ENCODE measurements at places on chromosomes 5 and 9.

DNA sequence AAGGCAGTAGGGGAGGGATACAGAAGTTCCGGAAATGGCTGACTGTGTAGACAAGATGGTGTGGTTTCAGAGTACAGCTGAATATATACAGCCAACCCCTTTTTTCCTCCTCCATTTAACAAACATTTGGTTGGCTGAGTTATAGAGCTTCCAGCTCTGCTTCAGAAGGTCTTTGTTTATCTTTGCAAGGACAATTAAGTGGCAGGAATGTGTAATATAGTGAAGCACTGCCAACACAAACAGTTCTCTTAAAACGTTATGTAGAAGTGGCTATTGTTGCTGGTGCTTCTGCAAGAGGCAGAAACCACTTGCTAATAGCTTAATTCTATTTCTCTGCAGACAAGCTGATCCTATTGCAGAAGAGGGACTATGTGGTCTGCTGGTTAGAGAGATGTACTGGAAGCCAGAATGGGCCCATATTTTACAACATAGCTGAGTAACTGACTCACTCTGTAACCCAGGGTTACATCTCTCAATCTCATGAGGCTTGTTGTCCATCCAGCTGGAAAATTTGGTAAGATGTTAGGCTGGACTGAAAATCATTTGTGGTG lies 62.7 kb upstream of the OSMR start:
- DNase-seq = no peak

GRCh38 chr5:51986733-51987132 lies 603.5 kb downstream of the ISL1 start:
- DNase-seq = no peak

- DNase-seq = no peak
Measured at GRCh38 chr9:34555002-34555348, 32.2 kb upstream of the ENHO start.

- no peak for DNase-seq
Measured at GRCh38 chr5:54621709-54622108, 104.2 kb downstream of the SNX18 start.

DNA sequence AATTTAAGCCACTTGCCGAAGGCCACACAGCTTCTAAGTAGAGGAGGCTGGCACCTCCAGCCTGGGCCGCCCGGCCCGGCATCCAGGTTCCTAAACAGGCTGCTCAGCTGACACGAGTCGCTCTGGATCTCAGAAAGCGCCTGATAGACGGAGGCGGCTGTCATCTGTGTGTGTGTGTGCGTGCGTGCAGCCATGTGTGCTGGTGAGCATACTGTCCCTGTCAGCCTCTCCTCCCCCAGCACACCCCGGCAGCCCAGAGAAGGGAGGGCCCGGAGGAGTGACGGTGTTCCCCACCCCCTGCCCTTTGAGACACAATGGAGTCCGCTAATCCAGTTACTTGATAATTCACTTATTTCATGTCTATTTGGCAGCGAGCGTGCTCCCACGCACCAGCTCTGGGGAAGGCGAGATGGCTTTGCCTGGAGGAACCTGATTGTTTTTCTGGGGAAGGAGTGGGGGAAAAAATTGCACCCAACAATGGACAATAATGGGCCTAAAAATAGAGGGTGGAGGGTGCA lies 20.0 kb downstream of the NTNG2 start:
- no peak for DNase-seq

- DNase-seq = no peak
Measured at GRCh38 chr5:160278343-160278742, 34.0 kb downstream of the CCNJL start.

DNA sequence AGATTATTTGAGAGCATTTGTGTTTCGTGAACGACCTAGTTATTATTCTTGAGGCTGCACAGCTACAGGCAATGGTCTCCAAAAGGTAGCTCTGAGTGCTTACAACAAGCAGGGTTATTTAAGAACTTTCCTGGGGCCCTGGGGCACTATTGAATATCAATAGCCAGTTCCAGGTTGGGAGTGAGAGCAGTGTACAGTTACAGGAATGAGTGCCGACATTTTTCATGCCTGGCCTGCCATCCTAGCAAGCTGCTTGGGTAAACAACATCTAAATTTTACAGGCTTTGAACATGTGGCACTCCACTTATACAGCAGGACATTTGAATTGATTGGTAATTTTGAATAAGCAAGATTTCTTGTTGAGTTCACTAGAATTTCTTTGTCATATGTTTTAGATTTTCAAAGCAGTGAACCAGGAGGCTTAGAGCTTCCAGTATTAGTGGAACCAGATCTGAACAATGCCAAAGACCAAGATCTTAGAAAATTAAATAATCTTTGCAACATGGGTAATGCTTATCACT lies 171.9 kb upstream of the GDNF start:
- no peak for DNase-seq

DNA sequence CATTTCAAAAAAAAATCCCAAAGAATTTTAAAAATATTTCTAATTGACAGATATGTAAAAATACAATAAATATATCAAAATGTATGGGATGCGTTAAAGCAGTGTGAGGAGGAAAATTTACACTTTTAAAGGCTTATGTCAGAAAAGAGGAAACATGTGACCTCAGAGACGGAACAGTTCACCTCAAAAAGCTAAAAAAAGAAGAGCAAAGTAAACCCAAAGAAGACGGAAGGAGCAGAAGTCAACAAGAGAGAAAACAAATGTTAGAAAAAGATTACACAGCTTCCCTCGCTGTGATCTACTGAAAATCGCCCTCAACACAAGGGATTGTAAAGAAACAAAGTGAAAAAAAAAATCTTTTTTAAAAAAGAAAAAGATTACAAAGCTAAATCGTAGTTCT lies 186.9 kb downstream of the AUH start:
- no peak for DNase-seq

DNA sequence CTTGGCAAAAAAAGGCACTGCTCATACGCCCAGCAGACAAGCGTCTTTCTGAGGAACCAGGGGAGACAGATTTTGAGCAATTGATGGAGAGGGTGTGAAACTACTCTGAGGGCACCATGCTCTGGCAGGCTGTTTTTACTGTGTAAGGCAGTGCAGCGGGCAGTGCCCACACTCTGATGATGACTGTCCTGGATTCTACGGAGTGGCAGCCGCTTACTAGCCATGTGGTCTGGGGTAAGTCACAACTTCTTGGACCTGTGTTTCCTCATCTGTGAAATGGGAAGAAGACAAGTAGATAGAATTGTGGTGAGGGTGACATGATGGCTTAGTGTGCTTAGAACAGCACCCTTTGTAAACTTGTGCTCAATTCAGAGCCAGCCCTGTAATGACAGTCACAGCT lies 38.8 kb downstream of the FABP6 start:
- DNase-seq = no peak

DNA sequence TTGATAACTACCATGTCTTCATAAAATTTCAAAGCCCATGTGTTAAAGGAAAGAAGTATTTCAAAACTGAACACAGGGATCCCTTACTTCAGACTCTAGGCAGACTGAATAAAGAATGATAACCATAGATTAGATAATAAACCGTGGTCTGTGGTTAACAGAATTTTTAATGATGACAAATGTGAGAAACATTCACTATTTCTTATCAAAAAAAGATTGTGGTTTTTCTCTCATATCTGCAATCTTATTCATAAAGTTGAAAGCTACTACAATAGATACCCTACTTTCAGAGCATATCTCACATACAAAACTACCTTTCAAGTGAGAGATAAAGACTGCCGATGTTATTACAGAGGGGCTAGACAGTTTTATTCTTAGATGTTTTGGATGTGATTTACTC lies 816.8 kb upstream of the DMAC1 start:
- DNase-seq = no peak

DNA sequence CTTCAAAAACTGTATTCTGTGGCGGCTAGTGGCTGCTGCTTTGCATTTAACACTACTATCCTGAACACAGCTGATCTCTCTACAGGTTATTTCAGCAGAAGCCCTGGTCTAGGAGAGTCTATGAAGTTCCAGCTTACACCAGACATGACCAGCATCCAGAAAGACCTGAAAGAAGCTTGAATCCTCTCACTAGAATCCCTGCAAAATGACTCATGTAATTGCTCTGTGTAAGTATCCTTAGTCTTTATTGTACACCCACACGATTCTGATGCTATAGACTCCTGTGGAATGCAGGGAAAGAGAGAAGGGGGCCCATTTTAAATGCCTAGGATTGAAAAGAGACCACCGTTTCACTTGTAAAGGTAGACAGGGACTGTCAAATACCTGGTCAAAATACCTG lies 859 bp upstream of the GRIA1 start:
- DNase-seq = no peak

- DNase-seq = no peak
Measured at GRCh38 chr5:158017469-158017868, 158.5 kb upstream of the CLINT1 start.

- no peak for DNase-seq
Measured at GRCh38 chr5:158175934-158176481, 317.1 kb upstream of the CLINT1 start.

- DNase-seq = no peak
Measured at GRCh38 chr9:114061292-114061691, 16.8 kb downstream of the AMBP start.

DNA sequence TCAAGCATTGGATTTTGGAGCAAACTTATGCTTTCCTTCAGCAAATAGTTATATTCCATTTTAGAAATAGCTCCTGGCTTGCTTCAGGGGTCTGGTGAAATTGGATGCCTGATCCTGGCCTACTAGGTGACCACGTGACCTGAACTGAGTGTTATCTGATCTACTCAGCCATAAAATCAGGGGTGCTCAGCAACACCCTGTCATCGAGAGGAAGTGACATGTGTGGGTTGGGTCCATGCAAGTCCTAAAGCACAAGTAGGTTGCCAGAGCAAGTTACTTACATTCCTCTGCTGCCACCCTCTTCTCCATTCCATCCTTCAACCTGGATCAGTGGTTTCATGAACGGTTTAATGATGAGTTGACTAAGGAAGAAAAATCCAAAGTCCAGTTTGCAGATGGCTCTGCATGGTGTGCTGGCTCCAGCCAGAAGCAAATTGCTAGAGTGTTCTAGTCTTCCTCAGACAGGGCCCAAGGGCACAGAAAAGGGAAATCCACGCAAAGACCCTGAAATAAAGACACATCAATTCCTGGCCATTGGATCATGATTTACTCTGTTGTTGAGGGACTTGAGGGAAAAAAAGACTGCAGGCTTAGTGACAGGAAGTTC lies 2.8 kb upstream of the FAM193B start:
- DNase-seq = no peak

DNA sequence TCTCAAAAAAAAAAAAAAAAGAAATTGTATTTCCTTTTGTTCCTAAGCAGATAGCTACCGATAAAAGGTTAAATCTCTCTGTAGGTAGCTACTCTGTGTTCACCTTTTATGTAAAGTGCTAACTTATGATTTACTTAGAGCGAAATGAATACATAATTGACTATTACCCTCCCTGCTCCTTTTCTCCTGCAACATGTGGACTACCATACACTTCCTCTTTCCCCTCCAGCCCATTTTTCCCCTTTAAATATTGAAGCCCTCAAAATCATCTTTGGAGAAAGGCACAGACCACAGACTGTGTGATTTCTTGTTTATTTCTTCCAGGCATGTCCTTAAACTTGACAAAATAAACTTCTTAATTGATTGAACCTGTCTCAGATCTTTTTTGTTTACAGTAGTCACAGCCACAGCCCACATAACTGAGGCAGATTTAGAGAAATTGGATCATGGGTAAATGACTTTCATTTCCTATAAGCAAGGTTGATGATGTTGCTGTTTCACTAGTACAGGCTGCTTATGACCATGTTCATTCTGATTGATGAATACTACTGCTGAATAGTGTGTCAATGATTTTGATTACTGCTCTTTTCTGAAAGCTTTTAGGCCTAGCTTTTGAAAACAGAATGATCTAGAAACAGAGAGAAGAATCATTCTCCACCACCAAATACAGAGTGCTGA lies 59.2 kb downstream of the PHAX start:
- no peak for DNase-seq

- no peak for DNase-seq
Measured at GRCh38 chr5:173868096-173868880, 19.9 kb upstream of the CPEB4 start.

DNA sequence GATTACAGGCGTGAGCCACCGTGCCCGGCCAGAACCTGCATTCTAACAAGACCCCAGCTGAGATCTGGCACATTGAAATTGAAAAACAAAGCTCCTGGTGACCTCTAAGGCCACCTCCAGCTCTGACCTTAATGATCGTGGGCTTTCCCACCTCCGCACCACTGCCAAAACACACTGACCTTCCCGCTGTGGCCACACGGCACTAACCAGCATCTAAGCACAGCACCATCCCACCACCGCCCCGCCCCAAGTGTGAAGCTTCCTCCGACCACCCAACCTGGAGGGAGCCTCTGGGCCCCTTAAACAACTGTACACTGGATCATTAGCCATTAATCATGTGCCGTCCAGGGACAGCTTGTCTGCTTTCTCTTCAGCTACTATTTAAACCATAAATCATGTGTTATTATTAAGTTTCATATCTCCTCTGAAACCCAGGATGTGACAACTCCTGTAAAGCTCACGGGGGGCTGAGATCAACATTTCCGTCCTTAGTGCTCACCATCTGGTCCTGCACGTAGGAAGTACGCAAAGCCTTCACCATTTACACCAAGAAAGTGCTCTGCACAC lies 80.6 kb downstream of the COL23A1 start:
- DNase-seq = no peak

GRCh38 chr5:176577312-176578176 lies 28.4 kb downstream of the CDHR2 start:
- no peak for DNase-seq

DNA sequence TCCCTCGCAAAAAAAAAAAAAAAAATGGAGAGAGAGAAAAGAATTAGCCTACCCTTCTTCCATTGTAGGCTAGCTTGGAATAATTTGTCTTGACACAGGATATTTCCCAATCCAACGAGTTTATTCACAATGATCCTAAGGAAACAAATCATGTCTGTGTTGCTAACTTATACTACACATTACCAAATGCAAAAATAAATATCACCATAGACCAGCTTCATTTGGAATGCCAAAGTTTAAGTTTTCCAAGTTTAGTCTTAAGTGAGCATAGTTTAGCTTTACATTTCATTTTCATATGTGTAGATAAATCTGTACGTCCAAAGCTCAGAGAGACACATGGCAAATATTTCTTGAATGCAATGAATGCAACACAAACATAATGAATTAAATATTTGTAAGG lies 1106.2 kb upstream of the DMAC1 start:
- no peak for DNase-seq

DNA sequence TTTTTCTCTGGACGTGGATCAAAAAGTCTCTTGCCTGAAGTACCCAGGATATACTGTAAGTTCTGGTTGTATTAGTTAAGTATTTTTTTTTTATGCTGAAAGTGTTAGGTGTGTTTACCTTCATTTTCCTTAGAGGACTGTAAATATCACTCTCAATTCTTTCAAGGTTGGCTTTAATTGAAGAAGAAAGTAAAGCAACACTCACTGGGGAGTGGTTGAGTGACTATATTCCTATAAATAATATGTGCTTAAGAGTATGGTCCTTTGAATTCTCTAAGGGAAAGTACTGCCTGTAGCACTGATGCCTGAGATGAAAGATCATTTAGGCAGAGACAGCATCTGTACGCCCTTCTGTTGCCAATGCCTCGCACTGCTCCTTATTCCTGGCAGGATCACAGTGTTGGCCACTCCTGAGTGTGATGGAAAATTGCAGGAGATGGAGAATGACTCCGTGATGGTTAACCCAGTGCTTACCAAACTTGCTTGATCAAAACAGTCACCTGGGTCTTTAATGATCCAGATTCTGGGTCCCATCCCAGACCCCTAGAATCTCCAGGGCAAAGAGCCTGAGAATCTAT lies 182.0 kb upstream of the MPDZ start:
- DNase-seq = no peak

- DNase-seq = no peak
Measured at GRCh38 chr5:178331491-178331996, 98.9 kb upstream of the PHYKPL start.

GRCh38 chr5:151180291-151180690 lies 22.7 kb upstream of the ANXA6 start:
- DNase-seq = no peak

Data from activated gamma-delta T cell treated with anti-CD3 and anti-CD28 coated beads, Interleukin-2, amount 50 U/mL, for 16 hours (primary cell).